Activated effector memory CD4-positive, alpha-beta T cell treated with Interleukin-2 at 50 U/mL for 16 hours (primary cell): ENCODE measurements at places on chromosomes 5 and 9.

GRCh38 chr5:64125521-64125920, 40.1 kb upstream of the RNF180 start:
- DNase-seq, result no peak

GRCh38 chr5:134551901-134552300, 26.4 kb downstream of the JADE2 start:
- DNase-seq, result no peak

DNA sequence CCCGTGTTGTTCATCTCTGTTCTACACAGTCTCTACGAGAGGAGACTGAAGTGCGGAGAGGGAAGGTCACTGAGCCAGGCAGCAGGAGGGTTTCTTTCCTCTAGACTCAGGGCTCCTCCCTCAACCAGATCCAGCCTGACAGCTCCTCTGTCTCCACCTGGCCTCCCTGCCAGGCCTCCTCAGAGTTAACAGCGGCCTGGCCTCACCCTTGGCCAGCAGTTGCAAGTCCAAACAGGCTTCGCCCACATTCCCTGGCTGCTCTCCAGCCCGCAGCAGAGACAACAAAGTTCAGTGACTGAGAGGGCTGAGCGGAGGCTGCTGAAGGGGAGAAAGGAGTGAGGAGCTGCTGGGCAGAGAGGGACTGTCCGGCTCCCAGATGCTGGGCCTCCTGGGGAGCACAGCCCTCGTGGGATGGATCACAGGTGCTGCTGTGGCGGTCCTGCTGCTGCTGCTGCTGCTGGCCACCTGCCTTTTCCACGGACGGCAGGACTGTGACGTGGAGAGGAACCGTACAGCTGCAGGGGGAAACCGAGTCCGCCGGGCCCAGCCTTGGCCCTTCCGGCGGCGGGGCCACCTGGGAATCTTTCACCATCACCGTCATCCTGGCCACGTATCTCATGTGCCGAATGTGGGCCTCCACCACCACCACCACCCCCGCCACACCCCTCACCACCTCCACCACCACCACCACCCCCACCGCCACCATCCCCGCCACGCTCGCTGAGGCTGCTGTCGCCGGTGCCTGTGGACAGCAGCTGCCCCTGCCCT, at the start of gene HRCT1:
HRCT1 (plus strand) TSS at position 291 of the 768 bp plus-strand sequence; CDS start at position 377, 86 bp downstream.
- DNase-seq, result no peak

DNA sequence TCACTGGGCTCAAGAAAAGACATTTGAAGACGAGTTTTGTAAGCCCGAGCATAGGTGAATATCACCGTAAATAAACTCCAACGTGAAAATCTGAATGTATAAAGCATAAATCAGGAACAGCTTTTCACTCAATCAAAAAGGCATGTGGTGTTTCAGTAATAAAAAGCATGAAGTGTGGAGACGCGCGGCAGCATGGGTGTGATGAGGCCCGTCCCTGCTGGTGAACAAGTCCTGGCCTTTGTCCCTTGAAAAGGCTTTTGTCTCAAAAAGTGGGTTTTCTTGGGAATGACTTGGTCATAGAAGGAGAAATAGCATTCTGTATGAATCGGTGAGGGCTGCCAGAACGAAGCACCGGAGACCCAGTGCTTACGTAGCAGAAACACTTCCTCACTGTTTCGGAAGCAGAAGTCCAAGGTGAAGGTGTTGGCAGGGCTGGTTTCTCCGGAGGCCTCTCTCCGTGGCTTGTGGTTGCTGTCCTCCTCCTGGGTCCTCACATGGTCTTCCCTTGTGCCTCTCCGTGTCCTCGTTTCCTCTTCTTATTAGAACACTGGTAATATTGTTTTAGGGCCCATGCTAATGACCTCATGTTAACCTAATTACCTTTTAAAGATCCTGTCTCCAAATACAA, 24.9 kb downstream of the ROPN1L start:
- no peak for DNase-seq

DNA sequence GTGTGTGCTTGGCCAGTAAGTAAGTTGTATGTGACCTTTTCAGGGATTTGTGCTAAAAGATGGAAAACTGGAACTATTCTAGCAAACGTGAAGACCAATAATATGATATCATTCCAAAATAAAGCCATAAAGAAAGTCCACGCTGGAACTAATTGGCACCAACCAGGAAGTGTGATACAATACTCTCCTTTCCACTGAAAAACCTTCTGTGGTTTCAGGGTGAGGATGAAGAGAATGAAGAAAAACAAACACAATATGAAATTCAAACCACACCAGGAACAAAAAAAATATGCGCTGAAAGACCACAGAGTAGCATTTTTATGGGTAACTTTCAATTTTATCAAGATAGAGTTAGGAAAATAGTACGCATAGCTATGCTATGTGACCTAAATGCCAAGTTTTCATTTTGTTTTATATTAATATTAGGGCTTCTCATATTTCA, 105.8 kb downstream of the EFNA5 start:
- no peak for DNase-seq

GRCh38 chr5:132767150-132767549, 9.9 kb downstream of the SEPTIN8 start:
- DNase-seq, result no peak

DNA sequence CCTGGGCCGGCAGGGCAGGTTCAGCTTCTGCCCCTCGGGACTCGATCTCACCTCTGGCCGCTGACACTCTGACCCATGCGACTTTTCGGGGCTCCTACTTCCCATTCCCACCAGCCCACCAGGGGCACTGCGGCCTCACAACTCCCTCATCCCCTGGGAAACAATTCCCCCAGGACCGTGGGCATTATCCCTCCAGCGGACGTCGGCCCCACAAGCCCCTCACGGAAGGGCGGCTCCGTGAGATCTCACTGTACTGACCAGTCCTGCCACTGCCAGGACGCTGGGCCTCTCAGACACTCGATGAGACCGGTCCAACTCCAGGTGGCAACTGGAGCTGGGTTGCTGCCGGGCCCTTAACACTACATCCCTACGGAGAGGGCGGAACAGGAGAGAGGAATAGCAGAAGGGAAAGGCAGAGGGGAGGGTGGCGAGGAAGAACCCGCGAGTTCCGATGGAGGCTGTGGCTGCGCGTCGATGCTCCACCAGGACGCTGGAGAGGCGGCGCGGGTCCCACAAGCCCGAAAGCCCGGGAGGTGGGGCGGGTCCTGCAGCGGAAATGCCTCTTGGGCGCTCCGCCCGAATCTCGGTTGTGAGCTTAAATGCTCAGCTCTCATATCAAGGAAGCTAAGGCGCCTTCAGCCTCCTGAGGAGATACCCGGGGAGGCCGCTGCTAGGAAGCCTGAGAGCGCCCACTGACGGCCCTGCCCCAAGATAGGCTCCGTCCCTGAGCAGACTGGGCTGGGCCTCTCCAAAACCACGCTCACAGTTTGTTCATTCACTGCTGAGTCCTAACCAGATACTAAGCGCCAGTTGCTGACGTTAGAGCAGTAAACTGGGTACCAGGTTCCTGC, 36.3 kb downstream of the VCP start:
- DNase-seq, result peak; percentile 44
